NCI-H510A (cell line): ENCODE measurements at places on chromosomes 7 and 10.

GRCh38 chr7:127758845-127759244, 106.9 kb downstream of the SND1 start:
- DNase-seq: no peak

DNA sequence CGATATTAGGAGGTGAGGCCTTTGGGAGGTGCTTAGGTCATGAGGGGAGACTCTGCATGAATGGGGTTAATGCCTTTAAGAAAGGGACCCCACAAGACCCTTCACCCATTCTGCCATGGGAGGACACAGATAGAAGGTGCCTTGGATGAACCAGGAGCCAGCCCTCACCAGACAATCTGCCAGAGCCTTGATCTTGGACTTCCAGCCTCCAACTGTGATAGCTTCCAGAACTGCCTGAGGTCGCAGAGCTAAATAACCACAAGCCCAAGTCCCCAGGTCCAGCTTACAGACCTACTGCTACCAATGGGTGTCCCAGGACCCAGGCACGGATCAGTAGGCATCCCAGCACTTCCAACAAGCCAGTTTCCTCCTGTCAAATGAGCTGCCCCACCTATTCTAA, 37.5 kb downstream of the TNS3 start:
- DNase-seq: no peak

DNA sequence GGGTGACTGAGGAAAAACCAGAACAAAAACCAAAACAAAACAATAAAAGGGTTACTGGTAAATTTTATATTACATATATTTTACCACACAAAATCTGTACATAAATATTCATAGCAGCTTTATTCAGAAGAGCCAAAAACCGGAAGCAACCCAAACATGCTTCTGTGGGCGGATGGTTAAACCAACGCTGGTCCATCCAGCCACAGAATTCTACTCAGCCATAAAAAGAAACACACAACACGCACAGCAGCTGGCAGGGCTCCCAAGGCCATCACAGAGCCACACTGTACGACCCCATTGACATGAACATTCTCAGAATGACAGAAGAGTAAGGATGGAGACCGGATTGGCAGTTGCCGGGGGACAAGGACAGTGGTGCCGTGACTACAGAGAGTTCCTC, 83.6 kb downstream of the PROSER2 start:
- no peak for DNase-seq

DNA sequence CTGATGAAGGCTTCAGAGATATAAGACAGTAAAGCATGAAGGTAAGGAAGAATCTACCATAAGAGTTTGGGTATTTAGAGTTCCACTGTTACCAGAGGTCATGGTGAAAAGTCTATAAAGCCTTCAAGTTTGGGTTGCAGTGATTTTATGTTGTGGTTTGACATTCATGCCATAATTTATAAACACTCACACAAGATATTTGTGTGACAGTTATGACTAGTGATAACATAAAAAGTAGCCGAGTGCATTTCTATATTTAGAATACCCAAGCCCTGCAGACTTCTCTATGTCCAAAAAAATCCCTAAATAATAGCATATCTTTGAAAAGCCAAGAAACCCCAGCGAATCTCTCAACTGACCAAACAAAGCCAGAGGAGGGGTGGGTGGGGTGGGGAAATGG, 229.9 kb downstream of the CXCL12 start:
- DNase-seq: no peak

DNA sequence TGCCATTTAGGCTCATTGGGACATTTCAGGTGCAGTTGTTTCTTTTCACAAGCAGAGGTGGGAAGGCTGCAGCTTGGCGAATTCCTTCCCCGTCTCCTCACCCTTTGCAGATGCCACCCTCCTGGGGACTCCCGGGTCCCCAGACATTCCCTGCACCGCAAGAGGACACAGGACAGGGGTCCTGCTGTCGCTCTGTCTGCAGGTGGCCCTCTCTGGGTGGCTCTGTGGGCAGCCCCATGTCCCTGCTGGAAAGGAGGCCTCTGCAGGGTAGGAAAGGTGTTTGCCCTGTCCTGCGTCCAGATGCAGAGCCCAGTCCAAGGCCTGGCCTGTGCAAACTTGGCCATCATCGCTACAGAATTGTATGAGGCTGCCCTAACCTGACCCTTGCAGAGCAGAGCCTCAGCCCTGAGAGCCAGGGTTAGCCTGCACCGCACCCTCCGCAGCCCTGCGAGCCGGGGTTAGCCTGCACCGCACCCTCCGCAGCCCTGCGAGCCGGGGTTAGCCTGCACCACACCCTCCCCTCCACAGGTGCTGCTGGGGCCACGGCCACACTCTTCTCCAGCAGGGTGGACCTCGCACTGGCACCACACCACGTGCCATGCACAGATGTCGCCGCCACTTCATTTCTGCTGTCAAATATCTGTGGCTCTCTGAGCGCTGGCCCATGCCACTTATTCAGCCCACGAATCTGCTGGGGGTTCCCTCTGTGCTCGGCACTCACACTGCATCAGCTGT, 61.0 kb downstream of the CFAP46 start:
- no peak for DNase-seq

GRCh38 chr10:58952162-58952601, 224.3 kb upstream of the PHYHIPL start:
- no peak for DNase-seq

GRCh38 chr7:41777894-41778596, 75.2 kb upstream of the INHBA start:
- no peak for DNase-seq

- DNase-seq: no peak
Measured at GRCh38 chr7:36287371-36288241, 102.1 kb upstream of the ANLN start.

DNA sequence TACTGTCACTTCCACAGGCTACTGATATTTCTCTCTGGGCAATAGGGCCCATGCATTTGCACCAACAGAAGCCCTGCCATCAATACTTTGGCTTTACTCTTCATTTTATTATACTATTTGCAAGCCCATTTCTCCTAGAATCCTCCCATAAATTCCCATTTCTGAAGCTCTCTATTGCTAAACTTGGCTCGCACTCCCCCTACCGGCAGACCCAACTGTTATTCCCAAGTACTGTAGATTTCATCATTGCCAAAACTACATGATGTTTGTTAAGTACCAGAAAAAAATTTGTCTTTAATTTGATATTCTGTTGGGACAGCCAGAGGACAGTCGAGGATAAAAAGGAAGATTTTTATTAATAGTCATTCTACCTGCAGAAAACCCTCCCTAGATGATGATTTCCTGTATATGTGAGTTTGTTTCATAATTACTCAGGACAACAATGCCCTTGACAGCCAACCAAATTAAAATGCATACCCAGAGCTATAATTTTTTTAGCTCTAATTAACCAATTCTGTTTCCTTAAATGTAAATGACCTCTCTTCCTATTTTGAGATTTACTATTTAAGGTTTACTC, 298.6 kb downstream of the REEP3 start:
- DNase-seq: no peak

DNA sequence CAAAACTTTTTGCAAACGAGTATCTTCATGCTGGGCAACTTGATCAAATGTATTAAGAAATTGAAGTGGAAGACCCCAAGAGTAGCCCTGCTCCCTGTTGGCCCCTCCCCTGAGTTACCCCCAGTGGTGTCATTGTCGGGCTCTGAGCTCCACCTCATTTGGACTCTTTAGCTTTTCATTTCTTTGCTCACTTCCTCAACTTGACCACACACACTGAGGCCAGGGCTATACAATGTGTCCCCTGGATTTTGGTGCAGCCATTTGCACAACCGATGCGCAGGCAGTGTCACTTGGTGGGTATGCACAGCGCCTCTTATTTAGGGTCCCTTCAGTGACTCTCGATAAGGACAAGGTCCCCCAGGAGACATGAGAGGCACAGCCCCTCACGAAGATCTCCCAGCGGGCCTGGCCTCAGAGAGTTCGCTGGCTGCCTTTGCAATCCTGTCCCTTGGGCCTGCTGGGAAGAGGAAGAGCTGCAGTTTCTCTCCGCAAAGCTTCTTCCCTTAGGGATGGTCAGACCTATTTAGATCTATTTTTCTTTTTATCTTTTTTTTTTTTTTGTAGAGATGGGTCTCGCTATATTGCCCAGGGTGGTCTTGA, 2.5 kb upstream of the MUC3A start:
- DNase-seq: no peak

GRCh38 chr10:44627591-44628354, 242.9 kb upstream of the CXCL12 start:
- DNase-seq: no peak

- DNase-seq: peak; percentile 19
Measured at GRCh38 chr10:17453373-17454091, 863 bp downstream of the ST8SIA6 start.

GRCh38 chr10:104488439-104488832, 134.8 kb downstream of the CFAP58 start:
- no peak for DNase-seq

DNA sequence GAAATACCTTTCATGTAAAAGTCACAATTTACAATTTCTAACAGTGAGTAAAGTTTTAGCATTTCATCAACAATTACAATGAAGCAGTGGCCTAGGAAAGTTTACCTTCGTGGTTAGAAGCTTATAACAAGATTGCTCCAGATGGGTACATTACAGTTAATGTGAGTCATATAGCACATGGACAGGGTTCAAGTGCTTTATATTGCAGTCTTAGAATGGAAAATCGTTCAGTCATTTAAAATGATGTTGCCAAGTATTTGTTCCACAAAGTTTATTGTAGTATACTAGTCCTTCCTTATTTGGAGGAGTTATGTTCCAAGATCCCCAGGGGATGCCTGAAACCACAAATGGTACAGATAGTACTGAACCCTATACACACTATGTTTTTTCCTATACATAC, 174.6 kb upstream of the TARP start:
- no peak for DNase-seq

DNA sequence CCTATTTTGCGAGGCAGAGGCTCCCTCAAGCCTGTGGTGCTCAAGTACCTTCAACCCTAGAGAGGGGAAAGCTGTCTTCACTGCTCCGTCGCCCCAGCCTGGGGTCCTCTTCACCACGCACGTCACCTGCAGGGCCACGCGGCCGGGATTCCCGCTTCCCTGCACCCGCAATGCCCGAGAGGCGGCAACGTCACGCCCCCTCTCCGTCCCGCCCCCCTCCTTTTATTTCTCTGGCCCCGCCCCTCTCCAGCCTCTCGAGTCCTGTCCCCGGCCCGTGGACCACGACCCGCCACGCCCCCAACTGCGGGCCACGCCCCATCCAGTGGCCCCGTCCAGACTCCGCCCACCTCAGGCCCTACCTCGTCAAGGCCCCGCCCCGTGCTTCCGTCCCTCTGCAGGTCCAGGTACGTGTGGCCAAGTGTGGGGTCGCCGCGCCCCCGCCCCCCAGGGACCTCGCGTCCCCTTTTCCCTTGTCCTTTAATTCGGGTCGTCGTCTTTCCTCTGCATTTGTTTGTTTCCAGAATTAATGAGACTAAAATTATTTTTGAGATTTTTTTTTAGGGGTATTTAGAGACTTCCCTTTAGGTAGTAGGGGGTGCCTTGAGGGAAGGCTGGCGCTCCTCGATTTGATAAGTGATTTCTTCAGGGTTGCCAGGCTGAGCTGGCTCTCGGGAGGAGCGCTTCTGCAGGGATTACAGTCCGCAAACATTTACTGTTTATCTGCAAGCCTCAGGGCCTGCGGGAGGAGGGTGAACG, 69.8 kb upstream of the BAIAP2L1 start:
- DNase-seq: no peak

DNA sequence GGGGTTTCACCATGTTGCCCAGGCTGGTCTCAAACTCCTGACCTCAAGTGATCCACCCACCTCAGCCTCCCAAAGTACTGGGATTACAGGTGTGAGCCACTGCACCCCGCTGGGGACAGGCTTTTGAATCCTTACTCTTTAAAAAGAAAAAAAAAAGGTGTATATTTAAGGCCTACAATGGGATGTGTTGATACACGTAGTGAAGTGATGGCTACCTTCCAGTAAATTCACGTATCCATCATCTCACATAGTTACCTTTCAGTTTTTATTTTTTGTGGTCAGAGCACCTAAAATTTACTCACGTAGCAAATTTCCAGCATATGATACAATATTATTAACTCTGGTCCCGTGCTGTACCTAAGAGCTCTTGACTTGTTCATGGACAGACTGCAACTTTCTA, 119.5 kb upstream of the INSYN2A start:
- no peak for DNase-seq

DNA sequence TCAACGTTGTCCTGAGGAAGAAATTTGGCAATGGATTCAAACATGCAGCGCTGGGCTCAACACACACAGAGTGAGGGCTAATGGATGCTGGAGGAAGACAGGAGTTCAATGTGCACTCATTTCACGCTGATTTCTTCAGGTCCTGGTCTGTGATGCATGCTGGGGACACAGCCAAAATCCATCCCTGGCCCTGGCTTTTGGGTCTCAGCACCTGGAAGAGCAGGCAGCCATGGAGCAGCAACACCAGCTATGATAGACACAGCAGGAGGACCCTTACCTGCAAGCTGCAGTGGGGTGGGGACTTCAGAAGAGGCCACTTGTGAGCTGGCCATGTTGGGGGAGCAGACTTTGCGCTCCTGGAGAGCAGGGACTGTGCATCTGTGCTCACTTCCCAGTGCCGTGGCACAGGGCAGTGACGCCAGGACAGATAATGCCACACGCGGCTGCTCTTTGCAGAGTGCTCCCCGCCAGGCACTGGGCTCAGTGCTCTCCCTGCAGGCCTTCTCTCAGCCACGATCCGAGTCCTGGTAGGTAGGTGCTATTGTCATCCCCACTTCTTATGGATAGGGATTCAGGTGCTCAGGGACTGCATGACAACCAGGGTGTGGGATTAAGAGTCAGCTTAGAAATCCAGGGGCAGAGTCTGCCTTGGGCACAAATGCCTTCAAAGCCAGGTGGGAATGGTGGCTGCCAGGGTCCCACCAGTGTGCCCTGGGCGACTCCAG, 138.8 kb upstream of the UNC5B start:
- no peak for DNase-seq
